Stimulated activated CD4-positive, alpha-beta T cell treated with anti-CD3 and anti-CD28 coated beads, Interleukin-1b, Interleukin-23, amount 100 ng/mL, for 1 hour (primary cell): ENCODE measurements at places on chromosomes 1 and 21.

- no peak for DNase-seq
Measured at GRCh38 chr1:116909512-116910378, at the start of gene PTGFRN. TSS of gene PTGFRN (plus strand) at chr1:116909916. CDS start at chr1:116910204, 288 bp downstream.

DNA sequence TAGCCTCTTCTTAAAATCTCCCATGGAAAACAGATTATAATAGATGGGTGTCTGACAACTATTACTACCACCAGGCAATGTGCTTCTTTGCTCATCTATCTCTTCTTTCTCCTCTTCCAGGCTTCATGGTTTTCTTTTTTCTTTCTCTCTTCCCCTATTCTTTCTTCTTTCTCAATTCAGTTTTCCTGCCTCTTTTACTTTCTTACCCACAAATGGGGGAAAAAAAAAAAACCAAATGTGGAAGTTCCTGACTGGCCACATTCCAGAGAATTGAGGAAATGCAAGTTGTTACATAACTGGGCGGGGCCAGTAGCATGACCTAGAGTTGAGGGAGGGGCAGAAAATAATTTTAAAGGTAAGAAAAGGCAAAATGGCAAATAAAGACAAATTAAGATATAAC is 10.9 kb upstream of the SMG7 start:
- DNase-seq, result no peak

GRCh38 chr1:54989968-54990810 is 8.5 kb upstream of the BSND start:
- DNase-seq, result no peak

DNA sequence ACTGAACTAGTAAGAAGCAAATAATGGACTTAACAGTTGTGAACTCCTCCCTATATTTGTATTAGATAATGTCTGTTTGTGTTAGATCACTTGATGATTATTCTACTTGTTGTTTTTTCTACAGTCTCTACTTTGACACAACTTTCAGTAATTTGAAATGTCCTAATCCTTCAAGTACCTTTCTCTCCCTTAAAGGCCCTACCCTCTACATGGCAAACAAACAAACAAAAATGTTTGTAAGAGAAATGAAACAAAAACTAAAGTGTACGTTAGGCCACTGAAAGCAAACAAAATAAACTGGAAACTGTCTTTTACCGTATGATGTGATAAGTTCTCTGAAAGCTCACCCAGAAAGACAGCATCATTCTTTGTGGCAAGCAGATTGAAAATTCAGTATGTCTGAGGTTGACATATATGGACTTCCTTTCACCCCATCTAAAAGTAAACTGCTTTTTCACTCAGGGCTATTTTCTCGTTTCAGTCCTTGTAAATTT is 255.9 kb upstream of the SNX7 start:
- no peak for DNase-seq

DNA sequence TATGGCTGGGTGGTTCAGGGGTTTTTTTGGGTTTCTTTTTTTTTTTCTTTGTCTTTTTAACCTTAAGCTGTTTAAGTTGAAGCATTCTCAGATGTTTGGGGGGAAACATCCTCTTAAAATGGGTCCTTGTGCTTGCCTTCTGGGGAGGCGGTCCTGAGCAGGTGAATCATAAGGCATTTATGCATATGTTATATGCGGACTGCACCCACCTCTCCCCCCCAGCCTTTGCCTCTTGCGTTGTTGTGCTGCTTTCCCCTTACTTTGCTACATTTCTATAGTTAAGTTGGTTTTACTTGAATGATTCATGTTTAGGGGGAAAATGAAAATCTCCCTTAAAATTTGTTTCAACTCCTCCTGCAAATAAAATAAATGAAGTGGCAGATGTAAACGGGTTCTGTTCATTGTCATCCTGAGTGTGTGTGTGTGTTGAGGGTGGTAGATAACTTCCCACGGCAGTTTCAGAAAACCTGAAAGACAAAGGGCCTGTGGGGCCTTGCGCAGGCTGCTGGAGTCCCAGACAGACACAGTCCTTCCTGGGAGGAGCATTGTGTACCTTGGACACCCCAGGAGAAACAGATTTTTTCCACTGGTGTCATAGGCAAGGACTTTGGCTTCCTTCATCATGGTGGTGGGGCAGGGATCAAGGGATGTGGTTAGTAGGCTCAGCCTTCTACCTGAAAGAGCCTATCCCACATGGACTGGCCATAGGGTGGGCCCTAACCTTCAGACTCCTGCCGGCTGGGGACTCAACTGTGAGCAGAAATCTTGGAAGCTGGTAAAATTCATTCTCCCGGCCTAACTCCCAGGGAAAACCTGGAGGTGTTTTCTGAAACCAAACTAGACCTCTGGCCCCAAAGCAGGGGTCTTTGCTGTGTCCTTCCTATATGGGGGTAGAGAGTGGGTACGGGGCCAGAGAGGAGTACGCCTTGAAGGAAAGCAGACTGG is 926 bp upstream of the SH3D21 start:
- DNase-seq, result no peak

- no peak for DNase-seq
Measured at GRCh38 chr1:38991638-38992411, 749 bp downstream of the AKIRIN1 start.

- no peak for DNase-seq
Measured at GRCh38 chr1:193498088-193498655, 311.8 kb upstream of the B3GALT2 start.

- no peak for DNase-seq
Measured at GRCh38 chr1:156760092-156760795, 7.1 kb upstream of the PRCC start.

DNA sequence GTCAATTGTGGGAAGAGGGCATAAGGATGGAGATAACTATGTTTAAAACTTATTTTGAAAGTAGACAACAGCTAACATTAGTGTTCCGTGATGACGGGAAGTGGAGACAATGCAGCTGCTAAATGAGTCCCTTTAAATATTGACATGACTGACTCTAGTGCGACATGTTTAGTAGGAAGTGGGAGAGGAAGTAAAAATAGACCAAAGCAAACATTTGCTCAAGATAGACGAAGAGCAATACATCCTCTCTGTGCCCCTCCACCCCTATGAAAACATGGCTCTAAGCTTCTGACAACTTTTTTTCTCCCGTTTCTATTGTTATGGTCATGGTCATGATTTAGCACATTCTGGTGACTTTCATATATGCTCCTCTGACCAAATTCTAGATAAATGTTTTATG is 60.0 kb upstream of the HMCN1 start:
- no peak for DNase-seq

- DNase-seq, result no peak
Measured at GRCh38 chr1:236494586-236495466, 29.0 kb upstream of the LGALS8 start.

DNA sequence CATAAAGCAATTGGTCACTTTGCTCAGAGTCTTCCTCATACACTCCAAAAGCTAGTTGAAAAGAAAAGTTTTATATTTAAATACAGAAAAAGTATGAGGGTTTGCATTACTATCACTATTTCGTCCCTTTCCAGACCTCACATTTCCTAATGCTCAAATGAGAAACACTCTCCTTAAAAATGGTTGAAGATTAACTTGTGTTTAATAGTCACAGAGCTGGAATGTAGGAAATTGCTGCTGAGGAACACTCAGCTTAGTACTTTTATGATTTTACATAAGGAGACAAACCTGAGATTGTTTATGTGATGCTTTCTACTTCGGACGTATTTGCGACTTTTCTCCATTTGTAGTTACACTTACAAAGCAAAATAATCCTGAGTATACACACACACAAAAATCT is 39.8 kb downstream of the MYSM1 start:
- no peak for DNase-seq

DNA sequence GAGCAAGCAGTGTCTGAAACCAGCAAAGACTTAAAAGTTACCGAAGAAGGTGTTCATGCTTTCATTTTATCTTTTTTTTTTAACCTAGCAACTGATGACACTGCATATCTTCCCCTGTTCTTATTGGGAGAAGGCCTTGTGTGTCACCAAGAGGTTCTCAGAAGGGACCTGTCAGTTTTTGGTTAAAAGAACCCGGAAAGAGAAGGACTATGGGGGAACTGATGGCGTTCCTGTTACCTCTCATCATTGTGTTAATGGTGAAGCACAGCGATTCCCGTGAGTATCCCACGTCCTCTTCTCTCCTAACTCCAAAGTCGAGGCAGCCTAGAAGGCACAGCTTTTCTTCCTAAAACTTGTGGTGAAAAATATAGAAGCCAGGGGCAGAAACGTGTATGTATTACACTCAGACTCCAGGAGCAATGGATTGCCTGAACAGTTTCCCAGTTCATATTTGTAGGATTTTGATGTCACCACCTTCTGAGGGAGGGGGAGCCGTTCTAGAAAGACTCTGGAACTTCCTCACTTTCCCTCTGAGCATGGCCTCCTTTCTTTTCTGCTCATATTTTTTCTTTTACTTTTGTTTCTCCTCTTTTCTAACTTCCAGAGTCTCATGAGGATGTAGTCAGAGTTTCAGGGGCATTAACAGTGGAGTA is at the start of gene MR1:
TSS of gene MR1 (plus strand) at position 185 of the 653 bp plus-strand sequence. CDS start at position 210, 25 bp downstream.
- no peak for DNase-seq

GRCh38 chr1:206672844-206673758 is 11.6 kb upstream of the MAPKAPK2 start:
- no peak for DNase-seq

DNA sequence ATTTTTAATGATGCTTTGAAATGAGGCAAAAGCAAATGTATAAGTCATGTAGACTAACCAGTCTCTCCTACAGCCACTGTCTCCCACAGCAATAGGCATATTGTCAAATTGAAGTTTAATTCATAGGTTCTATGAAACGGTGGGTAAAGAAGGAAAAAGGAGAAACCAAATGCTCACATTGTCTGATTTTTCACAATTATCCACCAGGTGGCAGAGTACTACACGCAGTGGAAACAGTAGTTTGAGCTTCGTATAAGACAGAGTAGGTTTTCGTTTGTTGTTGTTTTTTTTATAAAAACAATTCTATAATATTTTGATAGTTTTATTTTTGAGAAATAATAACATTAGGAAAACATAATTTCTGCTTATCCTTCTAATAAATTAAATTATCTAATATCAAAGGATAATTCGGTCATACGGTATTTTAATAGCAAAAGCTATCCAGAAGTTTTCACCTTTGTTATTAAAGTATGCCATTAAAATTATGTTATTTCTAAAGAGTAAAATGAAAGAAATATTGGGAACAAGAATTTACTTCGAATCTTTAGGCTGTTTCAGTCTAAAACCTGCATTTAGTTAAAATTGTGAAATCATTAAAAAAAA is 39.1 kb downstream of the TYW3 start:
- no peak for DNase-seq

DNA sequence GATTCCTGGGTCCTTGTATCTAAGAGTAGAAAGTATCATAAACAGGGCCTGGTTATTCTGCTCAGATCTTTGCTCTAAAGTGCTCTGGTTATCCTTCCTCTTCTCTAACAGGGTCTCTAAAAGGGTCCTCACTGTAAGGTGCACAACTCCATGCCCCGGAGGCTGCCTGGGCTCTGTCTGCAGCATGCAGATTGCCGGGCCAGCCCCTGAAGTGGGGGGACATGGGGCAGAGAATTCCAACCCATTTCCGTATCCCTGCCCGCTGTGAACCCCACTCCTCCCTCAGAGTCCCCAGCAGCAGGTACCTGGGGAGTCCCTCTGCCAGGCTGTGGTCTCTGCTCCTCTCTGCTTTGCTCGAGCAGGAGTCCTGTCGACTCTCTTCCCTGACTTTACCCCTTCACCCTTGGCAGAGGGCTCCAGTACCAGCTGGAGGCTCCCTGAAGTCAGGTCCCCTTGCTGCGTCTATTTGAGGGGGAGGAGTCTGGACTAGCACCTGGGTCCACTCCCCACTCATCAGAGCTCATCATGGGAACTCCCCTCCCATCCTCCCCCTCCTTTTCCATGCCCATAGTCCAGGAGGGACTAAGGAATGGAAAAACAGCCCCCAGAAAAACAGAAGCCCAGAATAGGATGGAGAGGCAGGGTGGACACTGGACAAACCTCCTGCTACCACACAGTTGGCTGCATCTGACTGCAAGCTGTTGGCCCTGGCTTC is 12.1 kb downstream of the BLACAT1 start:
- DNase-seq, result no peak

DNA sequence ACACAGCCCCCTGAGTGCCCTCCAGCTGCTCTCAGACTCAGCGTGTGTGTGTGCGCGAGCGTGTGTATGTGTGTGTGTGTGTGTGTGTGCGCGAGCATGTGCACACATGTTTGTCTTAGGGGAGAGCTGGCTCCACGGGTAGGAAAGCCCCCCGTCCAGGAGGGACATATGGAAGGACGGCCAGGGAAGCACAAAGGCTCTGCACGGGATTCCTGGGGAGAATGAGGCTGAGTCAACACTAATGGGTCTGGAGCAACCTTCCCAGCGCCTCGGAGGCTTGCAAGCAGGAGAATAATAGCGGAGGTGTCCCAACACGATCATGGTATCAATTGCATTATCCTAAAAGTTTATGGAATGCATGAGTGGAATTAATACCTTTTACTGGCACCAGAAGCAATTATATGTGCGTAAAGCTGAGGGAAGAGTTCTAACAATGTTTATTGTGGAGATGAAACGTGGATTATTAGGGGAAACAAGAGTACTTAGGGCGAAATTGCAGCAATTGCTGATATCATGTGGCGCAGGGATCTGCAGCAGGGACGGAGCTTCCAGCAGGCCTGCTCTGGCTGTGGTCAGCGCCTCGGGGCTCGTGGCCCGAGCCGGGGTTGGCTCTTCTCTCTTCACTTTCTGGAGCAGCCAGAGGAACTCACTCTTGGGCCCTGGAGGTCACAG is 40.3 kb upstream of the CCDC27 start:
- no peak for DNase-seq

GRCh38 chr1:9389968-9390367 is 97.3 kb downstream of the SPSB1 start:
- DNase-seq, result no peak

GRCh38 chr1:93738075-93738622 is 56.5 kb upstream of the BCAR3 start:
- no peak for DNase-seq

DNA sequence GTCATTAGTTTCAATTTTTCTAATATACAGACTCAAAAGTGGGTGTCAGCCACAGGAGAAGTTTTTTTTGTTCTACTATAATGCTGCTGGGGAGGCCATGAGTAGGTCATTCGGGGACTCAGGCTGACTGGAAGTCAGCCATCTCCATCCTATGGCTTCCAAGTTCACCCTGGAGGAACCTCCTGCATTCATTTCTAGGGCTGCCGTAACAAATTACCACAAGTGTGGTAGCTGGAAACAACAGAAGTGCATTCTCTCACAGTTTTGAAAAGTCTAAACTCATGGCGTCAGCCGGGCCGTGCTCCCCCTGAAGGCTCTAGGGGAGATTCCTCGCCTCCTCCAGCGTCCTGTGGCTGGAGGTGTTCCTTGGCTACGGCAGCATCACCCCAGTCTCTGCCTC is 17.7 kb downstream of the AGT start:
- DNase-seq, result no peak

GRCh38 chr1:8040586-8040985 is 14.5 kb upstream of the ERRFI1 start:
- DNase-seq, result no peak

DNA sequence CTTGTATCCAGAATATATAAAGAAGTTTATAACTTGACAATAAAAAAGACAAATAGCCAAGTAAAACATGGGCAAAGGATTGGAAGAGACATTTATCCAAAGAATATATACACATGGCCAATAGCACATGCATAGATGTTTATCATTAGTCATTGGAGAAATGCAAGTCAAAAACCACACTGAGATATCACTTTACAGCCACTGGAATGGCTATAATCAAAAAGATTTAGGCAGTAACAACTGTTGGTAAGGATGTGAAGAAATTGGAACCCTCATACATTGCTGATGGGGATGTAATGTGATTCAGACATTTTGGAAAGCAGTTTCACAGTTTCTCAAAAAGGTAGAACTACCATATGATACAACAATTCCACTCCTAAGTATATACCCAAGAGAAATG is 51.1 kb downstream of the SLC44A5 start:
- DNase-seq, result no peak
